ENCODE measurements at places on chromosomes 4 and X. TPM values are rescaled to one million over a fixed set of nuclear protein-coding genes. Genes with fewer than 3 reads are reported as not detected.

The RS1 gene
- total RNA-seq = 3.8 TPM

The RHOXF2 gene
- total RNA-seq = not detected

The F8A2 gene
- not detected for total RNA-seq

The GYPE gene
- 1.2 TPM for total RNA-seq

The FUNDC1 gene
- total RNA-seq = 10.3 TPM

The FAT1 gene
- total RNA-seq = 70.3 TPM

The TMA16 gene
- 22.8 TPM for total RNA-seq

The DUSP9 gene
- not detected for total RNA-seq

The ACSL1 gene
- total RNA-seq = 150 TPM

The SLC34A2 gene
- 2,023 TPM for total RNA-seq

The TXK gene
- 2.4 TPM for total RNA-seq

The ALB gene
- total RNA-seq = not detected

The NXF2 gene
- not detected for total RNA-seq

The NSDHL gene
- 21.1 TPM for total RNA-seq

The CLNK gene
- 0.13 TPM for total RNA-seq

The NHSL2 gene
- total RNA-seq = 9.2 TPM

The RPL39 gene
- total RNA-seq = 1,442 TPM

The PHEX gene
- total RNA-seq = 4.2 TPM

The GRID2 gene
- total RNA-seq = 0.16 TPM

The PCDH18 gene
- total RNA-seq = 17.3 TPM

The GPR173 gene
- total RNA-seq = 3.6 TPM

The SAGE1 gene
- not detected for total RNA-seq

The LAP3 gene
- total RNA-seq = 84.0 TPM

The MAGED2 gene
- total RNA-seq = 106 TPM

The RPGR gene
- 15.0 TPM for total RNA-seq

The TEX11 gene
- not detected for total RNA-seq

The GLOD5 gene
- 2.5 TPM for total RNA-seq

The ARHGEF6 gene
- total RNA-seq = 18.0 TPM

The RGN gene
- total RNA-seq = 16.2 TPM

The ZMAT1 gene
- total RNA-seq = 3.4 TPM

The BEND4 gene
- 0.23 TPM for total RNA-seq

The EDA gene
- total RNA-seq = 2.2 TPM

The DCAF8L2 gene
- not detected for total RNA-seq

The PCSK1N gene
- total RNA-seq = 2.3 TPM

The SNX25 gene
- total RNA-seq = 65.8 TPM

The RENBP gene
- total RNA-seq = 44.7 TPM

The GPR119 gene
- not detected for total RNA-seq

The CCKAR gene
- total RNA-seq = not detected

The TDO2 gene
- total RNA-seq = 13.4 TPM

The ELOVL6 gene
- total RNA-seq = 43.0 TPM

The ZNF81 gene
- 12.3 TPM for total RNA-seq

The GLA gene
- total RNA-seq = 57.7 TPM

The ACE2 gene
- total RNA-seq = 3.6 TPM

The APBB2 gene
- total RNA-seq = 94.8 TPM

The MAGEE2 gene
- 0.24 TPM for total RNA-seq

The SLC9B2 gene
- 8.5 TPM for total RNA-seq

The DNAAF6 gene
- total RNA-seq = not detected

The GPR101 gene
- total RNA-seq = not detected

Data from left lung (tissue), 14 donors.